Posterior cingulate gyrus (tissue), 11 donors: ENCODE measurements at places on chromosomes 1 and 21.

DNA sequence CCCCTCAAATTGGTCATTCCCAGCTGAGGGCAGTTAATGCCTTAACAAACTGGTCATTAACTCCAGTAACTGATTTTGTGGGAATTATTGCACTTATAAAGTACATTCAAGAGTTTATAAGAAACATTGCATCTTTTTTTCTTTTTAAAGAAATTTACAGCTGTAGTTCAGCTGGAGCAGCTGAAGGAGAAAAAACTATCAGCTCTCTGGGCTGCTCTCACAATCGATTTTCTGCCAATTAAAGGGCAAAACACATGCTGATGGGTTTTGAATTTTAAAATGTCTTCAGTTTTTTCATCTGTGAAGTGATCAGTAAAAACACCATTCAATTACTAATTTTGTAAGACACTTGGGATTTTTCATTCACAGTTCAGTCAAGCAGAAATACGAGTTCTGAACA lies 74.7 kb downstream of the KIFAP3 start:
- DNase-seq = no peak

- DNase-seq = no peak
These were observed 277.0 kb downstream of the MRPL39 start for GRCh38 chr21:25330266-25330665.

GRCh38 chr1:3714284-3714741 lies 37.9 kb upstream of the CCDC27 start:
- peak; percentile 79 for DNase-seq

GRCh38 chr1:150563340-150564038 lies 14.3 kb downstream of the ADAMTSL4 start:
- DNase-seq = no peak

DNA sequence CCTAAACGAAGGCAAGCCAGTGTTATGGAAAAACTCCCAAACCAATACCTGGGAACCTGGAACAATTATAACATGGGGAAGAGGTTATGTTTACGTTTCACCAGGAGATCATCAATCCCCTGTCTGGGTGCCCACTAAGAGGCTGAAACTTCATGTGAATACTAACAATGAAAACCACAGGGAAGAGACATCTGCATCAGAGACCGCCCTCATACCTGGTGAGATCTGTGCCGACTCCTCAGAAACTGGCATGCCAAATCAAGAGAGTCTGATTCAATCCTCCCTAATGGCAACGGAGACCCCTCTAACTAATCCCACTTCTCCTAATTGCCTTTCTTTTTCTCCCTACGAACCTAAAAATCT lies 163.2 kb downstream of the IER5 start:
- DNase-seq = no peak

DNA sequence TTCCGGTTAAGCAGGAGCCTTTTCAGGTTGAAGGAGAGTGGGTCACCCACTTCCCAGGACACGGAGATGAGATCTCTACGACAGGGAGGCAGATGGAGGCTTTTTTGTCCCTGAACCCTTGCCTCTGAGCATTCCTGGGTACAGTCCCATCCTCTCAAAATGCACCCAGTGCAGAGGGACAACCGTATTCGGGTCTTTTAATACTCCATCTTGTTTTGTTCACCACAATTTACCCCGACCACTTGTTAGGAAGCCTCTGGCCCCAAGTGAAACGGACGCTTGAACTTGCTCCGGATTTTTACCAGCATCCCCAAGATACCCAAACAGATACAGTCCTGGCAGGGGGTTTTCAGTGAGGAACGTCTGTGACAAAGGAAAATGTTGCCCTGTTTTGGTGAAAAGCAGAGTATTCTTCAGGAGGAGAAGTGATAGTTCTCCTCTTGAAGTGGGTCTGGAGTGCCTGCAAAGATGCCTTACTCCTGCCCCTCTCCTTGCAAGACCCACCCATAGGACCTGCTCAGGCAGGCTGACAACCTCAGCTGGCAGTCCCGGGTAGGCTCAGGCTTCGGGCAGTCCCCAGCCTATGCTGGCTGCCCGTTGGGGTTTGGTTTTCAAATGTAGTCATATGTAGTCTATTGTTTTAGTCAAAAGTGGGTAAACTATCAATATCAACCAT lies 669 bp upstream of the ARL8A start:
- no peak for DNase-seq

DNA sequence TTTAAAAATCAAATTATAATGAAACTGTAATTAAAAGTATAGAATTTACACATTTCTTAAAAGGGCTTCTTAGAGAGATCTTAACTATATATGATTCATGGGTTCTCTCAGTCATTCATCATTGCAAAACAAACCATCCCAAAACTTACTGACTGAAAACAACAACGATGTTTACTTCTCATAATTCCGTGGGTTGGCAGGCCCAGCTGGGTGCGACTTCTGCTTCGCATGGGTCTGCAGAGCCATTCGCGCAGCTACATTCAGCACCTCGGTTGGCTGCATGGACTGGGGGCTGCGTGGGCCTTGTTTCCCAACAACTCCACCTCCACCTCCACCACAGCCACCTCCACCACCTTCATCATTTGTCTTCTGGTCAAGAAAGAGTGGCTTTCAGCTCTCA lies 4.0 kb downstream of the SLAMF8 start:
- DNase-seq = no peak

DNA sequence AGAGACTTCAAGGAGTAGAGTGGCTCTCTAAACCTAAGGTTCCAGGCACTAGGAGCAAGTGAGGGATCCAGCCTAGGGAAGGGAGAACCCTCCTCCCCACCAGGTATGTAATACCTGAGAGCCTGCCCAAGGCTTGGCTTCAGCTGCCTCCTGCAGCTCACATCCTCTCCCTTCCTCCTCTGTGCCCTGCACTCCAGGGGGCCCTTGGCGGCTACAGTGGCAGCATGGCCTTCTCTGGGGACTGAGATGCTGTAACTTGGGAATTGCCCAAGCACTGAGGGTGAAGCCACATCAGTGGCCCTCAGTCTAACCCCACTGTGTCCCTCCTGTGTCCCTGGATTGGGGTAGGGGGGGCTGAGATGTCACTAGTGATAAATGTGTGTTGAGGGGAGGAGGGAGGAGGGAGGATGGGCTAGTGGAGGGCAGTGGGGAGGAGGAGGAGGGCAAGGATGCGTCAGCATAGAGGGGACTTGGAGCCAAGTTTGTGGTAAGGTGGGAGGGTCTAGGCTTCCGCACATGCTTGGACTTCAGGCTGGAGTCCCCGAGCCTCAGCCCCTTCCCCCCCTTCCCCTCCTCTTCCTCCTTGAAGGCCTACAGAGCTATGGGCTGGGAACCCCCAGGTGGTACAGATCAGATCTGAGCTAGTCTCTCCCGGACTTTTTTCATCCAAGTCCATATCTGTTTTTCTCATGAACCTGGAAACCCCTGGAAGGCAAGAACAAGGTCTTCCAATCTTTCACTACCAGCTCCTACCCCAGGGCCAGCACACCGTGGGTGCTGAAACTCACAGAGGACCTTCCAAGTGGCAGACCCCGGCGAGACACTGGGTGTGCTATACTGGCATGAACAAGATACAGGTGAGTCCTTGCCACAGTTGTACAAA lies 17.5 kb downstream of the COL9A2 start:
- DNase-seq = no peak

DNA sequence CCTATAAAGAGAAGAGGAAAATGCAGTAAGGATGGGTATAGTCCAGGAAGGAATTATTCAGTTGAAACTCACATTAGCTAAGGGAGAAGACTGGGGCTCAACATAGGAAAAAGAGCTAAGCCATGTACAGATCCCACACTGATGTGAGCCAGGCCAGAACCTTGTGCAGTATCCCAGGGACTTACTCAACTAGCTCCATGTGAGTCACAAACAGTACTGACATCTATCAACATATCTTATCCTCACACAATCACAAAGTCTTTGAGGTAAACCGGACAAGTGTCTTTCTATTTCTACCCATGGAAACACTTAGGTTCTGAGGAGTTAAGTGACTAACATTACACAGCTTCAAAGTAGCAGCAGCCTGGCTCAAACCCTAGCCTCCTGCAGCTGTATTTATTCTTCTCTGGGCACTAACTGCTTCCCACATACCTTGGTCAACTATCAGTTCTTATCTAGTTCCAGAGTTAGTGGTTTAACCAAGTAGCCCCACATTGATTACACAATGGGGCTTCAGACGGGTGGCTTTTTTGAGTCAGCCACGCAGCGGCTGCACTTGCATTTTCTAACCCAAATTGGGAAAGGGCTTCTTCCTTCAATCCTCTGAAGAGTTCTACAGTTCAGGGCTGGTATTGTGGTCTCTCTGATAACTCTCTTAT lies 9.5 kb downstream of the CD5L start:
- DNase-seq = no peak

DNA sequence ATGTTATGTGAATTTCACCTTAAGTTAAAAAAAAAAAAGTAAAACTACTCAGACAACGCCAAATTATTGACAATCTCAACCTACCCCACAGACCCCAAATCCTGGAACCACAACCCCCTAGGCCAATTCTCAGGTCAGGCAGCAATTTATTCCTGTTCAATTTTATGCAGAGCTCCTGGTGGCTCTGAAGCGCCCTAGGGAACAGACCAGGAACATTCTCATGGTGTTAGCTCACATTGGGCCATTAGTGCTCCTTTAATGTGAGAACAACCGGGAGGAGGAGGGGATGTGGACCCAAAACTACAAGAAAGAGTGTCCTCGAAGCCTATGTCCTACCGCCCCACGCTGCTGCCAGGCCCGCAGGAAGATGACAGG lies 403 bp upstream of the PSEN2 start:
- DNase-seq = no peak

DNA sequence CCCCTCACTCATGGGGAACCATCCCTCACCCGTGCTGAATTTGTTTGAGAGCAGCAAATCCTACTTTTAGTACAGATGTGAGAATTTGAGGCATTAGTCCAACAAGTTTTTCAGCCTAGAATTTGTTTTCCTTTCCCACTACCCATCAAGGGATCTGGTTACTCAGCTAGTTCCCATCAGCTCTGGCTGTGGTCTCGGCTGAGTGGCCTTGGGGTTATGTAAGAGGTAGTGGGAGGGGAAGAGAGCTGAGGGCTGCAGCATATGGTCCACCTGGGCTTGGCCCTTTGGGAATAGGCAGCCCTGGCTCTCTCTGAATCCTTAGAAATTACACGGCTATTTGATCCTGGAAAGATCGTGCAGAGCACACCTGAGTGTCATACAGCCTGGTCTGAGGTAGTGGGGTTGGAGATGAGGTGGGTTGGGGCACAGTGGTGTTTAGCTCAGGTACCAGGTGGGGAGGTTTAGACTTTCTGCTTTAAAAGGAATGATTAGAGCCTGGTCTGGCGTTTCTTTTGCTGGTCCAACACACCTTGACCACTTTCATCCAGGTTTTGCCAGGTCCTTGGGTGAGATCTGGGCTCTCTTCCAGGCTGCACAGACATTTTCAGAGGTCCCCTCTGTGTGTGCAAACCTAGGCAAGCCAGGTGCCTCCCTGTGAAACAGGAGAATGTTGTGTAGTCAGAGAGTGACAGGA lies 4.2 kb downstream of the GSTM4 start:
- DNase-seq = no peak

DNA sequence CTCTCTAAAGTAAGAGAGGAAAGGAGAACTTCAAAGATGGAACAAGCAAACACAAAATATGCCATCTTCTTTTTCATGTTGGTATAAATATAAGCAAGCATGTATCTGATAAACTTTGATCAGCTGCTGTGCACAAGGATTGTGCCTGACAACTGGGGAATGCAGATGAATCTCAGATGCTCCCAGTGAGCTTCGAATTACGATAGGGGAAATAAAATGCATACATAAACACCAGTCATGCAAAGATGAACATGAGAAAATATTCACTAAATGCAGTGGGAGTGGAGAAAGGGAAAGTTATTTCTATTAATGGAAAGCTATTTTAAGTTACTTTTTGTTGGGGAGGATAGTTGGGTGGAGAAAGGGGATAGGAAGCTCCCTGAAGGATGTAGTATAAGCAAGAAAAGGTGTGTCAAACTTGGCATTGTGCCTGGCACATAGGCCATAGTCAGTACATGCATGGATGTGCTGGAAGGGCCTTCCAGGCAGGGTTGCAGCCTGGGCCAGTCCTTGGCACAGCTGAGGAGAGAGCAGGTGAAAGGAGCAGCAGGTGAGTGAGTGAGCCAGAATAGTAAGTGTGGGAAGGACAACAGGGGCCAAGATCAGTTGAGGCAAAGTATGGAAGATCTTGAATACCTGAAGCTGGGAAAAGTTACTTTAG lies 57.8 kb upstream of the PGD start:
- no peak for DNase-seq

- no peak for DNase-seq
These were observed 160.7 kb downstream of the SDCCAG8 start for GRCh38 chr1:243416495-243416894.

DNA sequence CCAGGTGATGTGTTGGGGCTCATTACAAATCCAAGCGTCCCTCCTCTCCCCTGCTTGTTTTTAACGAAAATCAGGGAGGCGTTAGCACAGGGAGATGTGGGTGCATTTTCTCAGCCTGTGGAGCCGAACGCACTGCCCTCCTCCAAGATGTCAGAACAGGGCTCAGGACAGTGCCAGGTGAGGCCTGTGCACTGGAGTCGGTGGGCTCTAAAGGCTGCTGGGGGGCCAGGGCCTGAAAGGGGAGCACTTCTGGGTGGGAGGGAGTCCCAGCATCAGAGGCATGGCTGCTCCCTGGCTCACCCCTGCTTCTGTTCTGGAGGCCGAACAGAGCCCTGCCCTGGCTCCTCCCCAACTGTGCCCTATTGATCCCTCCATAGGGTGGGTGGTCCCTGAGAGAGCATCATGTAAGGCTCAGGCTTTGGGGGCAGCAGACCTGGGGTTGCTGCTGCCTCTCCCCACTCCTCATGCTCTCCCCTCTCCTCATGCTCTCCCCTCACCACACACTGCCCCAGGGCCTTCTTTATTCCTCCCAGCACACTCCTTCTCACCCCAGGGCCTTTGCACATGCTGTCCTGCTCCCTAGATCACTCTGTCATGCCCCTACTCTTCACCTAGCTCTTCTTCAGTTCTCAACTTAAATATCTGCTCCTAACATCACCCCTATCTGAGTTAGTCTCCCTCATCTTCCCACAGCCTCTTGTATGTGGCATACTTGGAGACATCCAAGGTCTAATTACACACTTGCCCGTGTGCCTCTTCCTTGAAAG lies 725.2 kb downstream of the PTPRU start:
- DNase-seq = no peak

DNA sequence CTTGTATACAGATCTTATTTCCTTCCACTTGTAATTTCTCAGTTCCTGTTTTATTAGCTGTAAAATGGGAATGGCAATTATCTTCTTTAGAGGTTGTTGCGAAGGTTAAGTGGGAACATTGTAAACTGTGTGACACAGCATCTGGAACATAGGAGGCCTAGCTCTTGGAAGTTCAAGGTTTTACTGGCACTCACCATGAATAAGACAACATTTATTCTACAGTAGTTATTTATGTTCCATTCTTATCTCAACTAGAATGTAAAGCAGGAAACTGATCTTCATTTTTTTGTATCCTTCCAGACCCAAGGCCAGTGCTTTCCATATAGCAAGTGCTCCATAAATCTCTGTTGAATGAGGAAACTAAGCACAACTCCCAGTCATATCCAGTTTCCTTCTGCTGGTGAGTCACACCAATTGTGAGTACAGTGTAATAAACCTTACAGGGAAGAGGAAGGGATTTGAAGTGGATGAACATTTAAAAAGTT lies 1.4 kb downstream of the BCL10 start:
- no peak for DNase-seq

DNA sequence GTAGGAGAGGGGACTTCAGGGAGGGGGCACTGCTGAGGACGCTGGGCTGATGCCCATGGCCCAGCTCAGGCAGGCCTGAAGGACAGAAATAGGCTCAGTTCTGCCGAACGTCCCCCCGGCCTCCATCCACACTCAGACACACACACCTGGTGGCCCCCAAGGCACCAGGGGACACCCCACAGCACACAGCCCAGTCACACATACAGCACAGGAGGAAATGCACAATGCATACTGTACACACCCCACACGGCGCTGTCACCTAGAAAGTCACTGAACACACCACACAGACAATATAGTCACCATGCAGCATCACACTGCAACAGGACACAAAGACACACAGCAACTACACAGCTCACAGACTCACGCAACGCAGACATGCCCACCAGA lies 562 bp downstream of the SYTL1 start:
- DNase-seq = no peak
